ENCODE measurements at places on chromosomes 5 and 9.
A peak's percentile ranks its signal among the peaks of the same experiment; 100 is the strongest.

- DNase-seq: no peak
These were observed 21.8 kb downstream of the RGMB start for GRCh38 chr5:98795243-98795642.

DNA sequence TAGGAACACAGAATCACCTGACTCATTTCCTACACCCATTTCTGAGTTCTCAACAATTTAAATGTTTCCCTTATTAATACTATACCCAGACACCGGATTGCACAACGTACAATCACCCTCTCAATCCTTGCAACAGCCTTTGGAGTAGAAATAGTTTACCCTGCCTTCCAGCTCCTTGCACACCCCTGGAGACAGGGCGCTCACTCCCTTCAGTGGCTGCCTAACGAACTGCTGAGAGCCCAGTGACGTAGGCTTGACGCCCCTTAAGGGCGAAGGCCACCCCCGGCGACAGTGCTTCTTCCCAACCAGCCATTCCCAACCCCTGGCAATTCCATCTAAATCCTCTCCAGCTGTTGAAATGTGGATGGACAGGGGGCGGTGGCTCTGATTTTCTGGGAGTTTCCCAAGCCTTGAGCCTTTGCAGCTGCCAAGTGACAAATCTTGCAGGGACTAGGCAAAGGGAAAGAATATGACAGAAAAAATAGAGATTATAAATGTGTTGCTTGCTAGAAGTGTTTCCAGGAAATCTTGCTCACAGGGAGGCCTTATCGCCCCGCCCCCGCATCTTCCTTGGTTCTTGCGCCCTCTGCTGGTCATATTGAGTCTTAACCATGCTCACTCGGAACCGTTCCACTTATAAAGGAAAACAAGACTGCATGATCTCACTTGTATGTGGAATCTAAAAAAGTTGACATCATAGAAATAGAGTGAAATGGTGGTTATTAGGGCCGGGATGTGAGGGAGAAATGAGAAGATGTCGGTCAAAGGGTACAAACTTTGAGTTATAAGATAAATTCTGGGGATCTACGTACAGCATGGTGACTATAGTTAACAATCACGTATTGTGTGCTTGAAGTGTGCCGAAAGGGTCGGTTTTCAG lies 7.6 kb upstream of the BARX1 start:
- peak; percentile 93 for DNase-seq

DNA sequence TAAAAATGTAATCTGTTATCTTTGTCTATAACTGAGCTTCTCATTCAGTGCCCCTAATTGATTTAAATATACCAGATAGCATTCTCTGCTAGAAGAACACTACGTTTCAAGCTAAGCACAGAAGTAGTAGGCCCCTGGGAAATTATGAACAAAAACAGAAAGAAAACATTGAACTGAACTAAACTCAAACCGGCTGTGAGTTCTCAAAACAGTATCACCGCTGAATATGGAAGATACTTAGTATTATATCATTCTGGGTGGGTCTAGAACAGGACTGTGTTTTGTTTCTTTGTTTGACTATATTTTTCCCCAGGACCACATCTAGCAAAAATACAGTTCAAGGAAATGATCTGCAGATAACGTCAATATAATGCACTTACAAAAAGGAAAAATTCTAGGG lies 95.1 kb upstream of the HMHB1 start:
- DNase-seq: no peak

- no peak for DNase-seq
These were observed 163.5 kb downstream of the SEMA6A start for GRCh38 chr5:116411101-116411571.

DNA sequence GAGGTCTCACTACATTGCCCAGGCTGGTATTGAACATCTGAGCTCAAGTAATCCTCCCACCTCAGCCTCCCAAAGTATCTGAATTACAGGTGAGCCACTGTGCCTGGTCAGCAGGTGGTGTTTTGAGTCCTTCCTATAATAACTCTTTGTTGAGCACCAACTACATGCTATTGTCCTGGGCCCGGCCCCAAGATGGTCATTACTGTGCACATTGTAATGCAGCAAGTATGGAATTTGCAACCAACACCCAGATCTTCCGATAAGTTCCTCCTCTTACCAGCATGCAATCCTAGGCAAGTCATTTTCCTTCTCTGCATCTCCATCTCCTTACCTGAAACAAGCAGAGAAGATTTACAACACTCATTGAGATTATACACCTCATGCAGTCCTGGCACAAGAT lies 510.3 kb upstream of the KLF4 start:
- DNase-seq: no peak

DNA sequence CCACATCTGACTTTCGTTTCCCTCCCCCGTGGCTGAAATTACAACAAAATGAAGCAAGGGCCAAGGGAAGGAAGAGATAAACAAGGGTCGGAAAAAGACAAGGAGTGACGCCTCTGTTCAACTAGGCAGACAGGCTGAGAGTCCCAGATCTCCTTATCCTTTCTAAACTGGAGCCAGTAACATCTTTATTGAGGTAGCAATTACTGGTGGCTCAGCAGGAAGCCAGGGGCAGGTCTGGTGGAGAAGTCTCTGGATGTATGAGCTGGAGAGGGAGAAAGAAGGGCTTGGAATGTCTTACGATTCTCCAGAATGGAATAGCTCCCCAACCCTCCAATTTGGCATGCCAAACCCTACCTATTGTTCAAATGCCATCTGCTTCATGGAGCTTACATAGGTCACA lies 190.8 kb upstream of the BRINP1 start:
- DNase-seq: no peak

DNA sequence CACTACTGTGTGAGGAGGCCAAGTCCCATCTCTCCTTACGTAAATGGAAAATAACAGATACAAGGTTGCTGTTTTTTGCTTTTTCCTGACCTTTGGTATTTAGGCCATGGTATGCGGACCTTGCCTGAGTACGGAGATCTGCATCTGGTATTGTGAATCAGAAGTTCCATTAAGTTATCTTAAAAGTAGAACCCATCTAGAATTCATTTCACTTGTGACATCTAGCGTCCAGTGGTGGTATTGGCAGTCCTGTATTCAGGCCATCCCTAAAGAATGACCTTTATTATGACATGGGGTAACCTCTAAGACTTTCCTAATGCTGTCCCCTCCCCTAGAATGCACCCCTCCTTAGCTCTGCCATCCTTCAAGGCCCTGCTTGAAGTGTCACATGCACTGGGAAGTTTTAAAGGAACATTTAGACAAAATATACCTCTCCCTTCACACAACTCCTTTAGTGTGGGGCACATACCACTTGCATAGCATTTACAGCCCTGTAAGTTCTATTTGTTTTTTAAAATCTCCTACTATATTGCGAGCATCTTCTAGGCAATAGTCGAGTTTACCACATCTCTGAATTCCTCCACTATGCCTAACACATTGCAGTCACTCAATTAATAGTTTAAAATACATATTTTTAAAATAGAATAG lies 1.9 kb upstream of the SPDL1 start:
- DNase-seq: peak; percentile 81

DNA sequence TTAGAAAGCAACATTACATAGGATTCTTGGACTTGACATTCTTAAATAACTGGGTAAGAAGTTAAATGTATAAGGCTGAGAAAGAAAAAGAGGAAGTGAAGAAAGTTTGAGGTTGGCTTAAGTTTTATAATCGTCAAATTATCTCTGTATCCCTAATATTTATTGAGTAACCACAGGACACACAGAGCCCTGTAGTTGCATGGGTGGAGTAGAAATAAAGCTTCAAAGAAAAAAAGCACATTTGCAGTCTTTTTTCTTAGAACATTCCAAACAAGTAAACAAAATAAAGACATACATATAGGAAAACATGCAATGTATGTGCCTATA lies 137.0 kb downstream of the CCDC192 start:
- DNase-seq: peak; percentile 33

- DNase-seq: no peak
These were observed 1.1 kb upstream of the GAPVD1 start for GRCh38 chr9:125260561-125260960.

GRCh38 chr5:25334350-25334749 lies 689.6 kb upstream of the CDH10 start:
- DNase-seq: no peak

Measured in suppressor macrophage treated with lipopolysaccharide for 1 hour (primary cell).